GM12878 (cell line): ENCODE measurements at places on chromosomes 1 and 21. TPM values are rescaled to one million over a fixed set of nuclear protein-coding genes. Genes with fewer than 3 reads are reported as not detected.

TNFRSF1B gene
- 78.8 and 87.2 TPM in 2 replicates for total RNA-seq

- no peaks in the 10 kb centered on the region for H3K4me1 ChIP-seq
- H3K36me3 ChIP-seq: no peaks in the 10 kb centered on the region
- no peak overlapping the region for H3K4me3 ChIP-seq
- no peak for DNase-seq
- H3K27ac ChIP-seq: no peak overlapping the region
These were observed 58.7 kb downstream of the DMRTB1 start for GRCh38 chr1:53517821-53518352.

PRAMEF4 gene
- total RNA-seq: not detected in 2 replicates

DNA sequence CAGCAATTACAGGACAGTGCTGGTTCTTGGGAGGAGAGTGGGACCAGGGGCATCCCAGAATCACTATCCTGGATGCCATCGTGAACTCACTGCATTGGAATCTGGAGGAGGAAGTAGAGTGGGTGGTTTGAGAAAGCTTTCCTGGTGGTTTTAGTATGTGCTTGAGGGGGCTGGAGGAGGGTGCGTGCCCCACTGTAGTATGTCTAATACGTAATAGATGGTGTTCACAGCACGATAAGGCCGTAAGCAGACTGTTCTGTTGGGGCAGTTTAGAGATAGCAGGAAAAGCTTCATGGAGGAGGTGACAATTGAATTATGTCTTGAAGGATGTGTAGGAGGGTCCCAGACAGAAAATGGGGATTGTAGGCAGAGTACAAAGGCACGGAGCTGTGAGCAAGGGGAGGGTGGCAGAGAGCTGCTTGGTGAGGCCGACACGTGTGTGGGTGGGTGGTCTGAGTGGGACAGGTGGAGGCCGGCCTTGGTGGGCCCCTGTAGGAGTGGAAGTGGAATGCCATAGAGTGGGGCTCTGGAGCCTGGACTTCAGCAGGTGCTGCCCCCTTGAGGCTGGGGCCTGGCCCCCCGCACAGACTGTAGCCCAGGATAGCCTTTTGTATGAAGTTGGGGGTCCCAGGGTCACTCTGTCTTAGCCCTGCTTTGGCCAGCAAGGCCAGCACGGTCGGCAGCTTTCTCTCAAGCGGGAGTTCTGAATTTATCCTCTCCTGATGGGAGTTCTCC, 37.0 kb downstream of the IL6R start:
- H3K27me3 ChIP-seq: no peaks in the 10 kb centered on the region
- no peak overlapping the region for H3K27ac ChIP-seq
- H3K36me3 ChIP-seq: no peaks in the 10 kb centered on the region
